ENCODE measurements at places on chromosomes 7 and 10.

- no peak for DNase-seq
Observed at GRCh38 chr10:77859865-77860282, 66.7 kb downstream of the DLG5 start.

GRCh38 chr10:119477444-119477843 is 65.1 kb downstream of the RGS10 start:
- no peak for DNase-seq

DNA sequence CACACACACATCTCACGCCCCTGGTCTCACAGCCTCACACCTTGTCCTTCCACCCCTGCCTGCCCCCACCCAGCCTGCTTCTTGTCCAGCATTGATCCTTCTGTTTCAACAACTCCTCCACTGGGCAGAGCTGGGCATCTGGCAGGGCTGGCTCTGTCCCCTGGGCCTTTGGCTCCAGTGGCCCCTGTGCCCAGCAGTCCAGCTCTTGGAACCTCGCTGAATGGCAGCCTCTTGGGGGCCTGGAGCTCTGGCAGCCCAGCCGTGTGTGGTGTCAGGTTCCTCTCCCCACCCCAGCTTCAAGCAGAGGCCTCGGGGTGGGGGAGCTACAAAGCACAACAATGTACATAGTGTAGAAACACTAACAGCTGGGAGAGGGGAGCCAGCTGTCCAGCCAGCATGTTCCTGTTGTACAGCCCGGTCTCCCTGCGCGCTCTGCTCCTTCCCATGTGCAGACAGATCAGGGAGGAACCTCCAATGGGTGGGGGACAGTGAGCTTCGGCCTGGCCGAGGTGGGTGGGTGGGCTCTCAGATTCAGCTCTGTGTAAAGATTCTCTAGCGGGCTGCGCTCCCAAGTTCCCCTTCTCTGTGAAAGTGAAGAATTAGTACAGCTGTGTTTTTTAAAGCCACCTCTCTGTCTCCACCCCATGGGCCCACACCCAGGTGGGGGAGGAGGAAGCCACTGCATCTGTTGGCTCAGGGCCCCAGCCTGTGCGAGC is 19.4 kb downstream of the ZMIZ2 start:
- no peak for DNase-seq

DNA sequence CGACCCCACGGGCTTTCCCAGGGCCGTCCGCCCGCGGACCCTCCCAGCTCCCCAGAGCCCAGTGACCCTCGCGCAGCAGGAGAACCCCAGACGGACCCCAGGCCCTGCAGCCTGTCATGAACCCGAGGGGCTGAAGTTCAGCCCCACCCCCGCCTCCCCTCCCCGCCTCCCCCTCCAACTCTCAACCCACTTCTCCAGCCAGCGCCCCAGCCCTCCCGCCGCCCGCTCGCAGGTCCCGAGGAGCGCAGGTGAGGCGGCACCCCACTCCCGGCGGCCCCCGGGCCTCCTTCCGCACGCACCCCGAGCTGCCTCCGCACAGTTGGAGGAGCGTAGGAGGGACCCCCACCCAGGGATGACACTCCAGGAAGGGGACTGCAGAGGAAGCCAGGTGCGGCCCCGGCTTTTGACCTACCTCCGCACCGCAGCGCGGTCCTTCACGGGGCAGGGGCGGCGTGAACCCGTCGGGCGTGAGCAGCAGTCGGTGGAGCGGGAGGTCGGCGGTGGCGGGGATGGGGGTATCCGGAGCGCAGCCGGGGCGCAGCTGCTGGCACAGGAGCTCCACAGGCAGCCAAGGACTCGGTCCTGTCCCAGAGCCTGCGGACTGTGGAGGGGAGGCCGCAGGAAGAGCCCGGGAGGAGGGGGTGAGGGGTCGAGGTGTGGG is at the start of gene TMEM176A:
TSS of gene TMEM176A (plus strand) at position 189 of the 661 bp plus-strand sequence. CDS start 782 bp downstream, outside the sequence.
- DNase-seq: no peak

GRCh38 chr7:28107960-28108359 is 72.6 kb downstream of the JAZF1 start:
- DNase-seq: no peak

DNA sequence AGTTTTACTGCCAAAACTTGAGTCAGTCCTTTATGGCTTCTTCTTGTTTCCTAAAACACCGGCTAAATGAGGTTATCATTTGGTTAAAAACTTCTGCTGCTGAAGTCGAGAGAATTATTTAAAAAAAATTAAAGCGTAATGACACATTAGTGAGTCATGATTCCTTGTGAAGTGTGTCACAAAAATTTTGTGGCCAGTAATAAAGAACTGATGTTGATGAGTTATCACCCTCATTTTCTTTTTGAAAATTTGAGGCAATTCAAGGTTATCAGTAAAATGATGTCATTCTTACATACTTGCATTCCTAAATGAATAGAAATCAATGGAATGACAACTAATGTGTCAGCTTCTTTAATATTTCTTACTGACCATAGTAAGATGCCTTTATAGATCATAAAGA is 427.4 kb downstream of the SORCS3 start:
- no peak for DNase-seq

DNA sequence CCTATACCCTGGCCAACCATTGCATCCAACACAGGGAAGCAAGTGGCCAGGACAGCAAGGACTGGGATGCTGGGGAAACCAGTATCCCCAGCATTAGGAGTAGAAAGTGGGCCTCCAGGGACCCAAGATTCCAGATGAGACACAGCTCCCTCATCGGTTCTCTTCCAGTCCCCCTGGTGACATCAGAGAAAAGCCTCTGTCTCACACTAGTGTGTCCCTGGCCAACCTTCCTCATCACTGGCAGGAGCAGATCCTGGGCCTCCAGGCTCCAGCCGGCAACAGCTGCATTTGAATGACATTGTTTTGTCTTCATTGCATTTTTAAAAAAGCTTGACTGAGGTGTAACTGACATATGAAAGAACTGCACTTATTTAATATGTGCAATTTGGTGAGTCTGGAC is 177.3 kb upstream of the LYZL2 start:
- no peak for DNase-seq

GRCh38 chr7:101160910-101161309 is 4.5 kb downstream of the VGF start:
- DNase-seq: no peak

DNA sequence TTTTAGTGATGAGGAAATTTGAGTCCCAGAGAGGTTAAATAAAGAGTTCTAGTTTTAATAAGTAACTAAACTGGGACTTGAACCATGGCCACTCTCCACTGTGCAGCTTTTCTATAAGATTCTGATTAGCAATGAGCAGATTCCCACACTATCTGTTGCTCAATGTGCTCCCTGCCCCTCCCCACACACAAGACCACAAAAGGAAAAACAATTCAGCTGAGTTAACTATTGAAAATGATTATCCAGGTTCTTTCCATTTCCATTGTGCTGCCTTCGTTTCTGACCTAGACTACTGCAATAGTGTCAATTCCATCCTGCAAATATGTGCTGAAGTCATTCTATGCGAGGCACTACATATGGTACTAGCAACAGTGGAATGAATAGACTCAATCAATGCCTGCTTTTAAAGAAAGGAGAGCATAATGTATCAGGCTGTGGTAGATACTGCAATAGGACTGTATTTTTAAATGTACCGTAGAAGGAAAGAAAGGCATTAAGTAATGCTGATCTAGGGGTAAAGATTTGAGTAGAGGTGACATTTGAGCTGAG is 97.0 kb downstream of the SEMA3C start:
- no peak for DNase-seq

- DNase-seq: no peak
Observed at GRCh38 chr7:16412274-16413254, 8.8 kb downstream of the CRPPA start.

GRCh38 chr10:122492006-122492405 is 30.7 kb downstream of the HTRA1 start:
- DNase-seq: no peak

- no peak for DNase-seq
Observed at GRCh38 chr7:140898786-140899536, 25.8 kb downstream of the BRAF start.

- DNase-seq: no peak
Observed at GRCh38 chr7:128946936-128947830, 9.5 kb downstream of the IRF5 start.

DNA sequence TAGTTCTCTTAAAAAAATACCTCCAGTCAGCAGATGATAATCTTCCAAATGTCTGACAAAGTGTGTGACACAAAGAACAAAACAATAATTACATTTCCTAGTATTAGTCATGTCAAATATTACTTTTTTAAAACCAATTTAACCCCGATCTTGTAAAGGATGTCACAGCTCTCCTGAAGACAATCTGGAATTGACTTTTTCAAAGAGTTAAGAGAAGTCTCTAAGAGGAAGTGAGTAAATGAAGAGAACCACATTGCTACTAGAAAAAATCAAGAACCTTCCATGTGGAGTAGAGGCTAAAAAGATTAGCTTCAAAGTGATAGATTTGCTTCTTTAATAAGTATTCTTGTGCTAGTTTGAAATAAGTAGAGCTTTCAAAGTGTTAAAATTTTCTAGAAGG is 218.2 kb upstream of the IMMP2L start:
- DNase-seq: no peak

DNA sequence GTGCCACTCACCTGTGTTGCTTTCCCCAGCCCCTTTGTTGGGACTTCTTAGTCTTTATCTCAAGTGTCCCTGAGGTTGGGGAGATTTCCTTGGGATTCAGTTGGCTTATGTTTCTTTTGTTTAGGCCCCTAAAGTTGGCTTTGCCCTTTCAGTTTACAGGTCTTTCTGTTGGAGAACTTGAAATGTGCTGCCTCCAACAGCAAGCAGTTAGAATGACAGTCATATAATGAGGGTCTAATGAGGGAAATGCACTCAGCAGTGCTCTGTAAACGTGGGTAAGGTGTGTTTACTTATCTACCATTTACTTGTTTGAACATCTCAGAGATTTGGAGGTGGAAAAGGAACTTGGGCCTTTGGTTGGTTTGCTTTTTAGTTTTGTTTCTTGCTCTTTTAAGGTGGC is 191.4 kb upstream of the STK17A start:
- no peak for DNase-seq

GRCh38 chr7:66877577-66878300 is 43.3 kb upstream of the TMEM248 start:
- no peak for DNase-seq

DNA sequence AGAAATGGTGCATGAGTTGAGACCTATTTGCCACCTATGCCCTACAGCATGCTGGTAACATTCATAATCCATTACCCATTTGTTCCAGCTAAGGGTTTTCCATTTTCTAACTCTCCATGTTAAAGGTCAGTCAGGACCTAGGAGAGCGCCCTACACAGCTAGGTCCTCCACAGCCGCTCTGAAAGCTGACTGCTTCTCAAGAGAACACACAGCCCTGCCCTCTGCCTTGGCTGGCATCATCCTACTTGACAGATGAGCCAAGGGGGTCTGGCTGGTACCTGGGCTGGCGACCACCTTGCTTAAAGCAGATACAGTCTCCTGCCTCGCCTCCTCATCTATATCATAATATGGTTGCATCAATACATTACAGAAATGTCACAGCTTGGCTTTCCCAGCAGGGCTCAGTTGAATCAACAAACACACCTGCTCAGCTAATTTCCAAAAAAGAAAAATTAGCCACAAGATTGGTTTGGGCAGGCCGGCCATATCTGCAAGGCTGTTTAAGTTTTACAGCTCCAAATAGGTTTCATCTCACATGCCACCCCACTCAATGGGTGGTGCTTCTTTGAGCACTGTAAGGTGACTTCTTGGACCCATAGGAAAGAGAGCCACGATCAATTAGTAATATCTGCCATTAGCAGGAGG is 17.3 kb downstream of the TLL2 start:
- no peak for DNase-seq

DNA sequence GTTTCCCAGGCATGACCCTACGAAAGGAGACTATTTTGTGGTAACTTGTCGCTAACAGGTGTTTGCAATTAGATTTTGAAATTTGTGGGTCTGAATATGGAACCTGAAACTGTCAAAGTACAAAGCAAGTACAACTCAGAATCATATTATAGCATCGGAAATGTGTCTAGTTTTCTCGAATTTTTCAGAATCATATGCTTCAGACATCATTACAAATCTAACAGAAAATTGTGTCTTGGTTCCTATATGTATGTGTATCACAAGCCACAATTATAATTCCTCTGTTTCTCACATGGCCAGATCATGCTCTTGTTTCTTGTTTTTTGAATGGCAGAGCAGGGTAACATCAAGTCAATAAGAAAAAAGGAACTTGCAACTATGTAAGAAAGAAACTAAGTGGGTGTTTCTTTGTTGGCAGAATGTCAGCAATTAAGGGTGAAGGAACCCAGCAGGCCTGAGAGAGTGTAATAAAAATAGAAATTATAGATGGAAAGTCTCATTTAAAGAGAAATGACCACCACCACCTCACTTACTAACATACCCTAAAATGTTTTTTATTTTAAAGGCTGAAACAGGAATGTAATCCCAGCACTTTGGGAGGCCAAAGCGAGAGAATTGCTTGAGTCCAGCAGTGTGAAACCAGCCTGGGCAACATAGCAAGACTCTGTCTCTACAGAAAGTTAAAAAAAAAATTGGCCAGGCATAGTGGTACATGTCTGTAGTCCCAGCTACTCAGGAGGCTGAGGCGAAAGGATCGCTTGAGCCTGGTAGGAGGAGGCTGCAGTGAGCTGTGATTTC is 51.3 kb downstream of the PRTFDC1 start:
- no peak for DNase-seq

GRCh38 chr7:124022551-124022950 is 10.3 kb downstream of the TMEM229A start:
- DNase-seq: no peak

GRCh38 chr7:123023126-123023525 is 27.6 kb upstream of the TAS2R16 start:
- no peak for DNase-seq

- no peak for DNase-seq
Observed at GRCh38 chr10:74977913-74978847, 133.3 kb upstream of the SAMD8 start.

DNA sequence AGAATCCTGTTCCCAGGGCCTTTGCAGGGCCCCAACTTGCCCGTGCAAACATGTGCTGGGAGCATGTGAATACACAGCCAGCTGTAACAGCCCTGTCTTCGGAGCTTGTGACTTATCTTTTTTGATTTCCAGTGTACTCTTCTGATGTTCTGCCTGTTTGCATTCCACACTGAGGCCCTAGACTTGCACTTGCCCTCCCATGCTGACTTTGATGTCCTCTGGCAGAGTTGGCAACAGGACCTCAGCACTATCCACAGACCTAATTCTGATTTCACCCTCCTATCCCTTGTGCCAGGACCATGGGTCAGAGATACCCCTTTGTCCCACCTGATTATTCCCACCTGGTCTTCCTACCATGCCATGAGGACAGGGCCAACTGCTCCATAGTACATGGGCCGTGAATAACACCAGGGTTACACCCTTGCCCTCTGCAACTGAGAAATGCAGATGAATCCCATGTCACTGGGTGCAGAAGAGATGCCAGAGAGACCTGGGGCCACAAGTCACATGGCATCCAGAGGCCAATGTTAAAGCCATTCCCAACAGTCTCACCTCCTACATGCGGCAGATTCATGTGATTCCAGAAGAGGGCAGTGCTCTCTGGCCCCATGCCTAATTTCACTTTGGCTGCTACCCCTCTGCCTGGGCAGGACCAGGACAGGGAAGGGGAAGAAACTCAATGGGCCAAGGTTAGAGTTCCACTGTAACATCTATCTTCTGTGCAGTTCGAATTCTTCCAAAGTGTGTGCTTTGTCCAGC is 43.0 kb downstream of the SCRN1 start:
- no peak for DNase-seq

GRCh38 chr7:98755138-98755898 is 114.5 kb downstream of the TMEM130 start:
- no peak for DNase-seq
